MCF 10A (cell line): ENCODE measurements at places on chromosomes 7 and 10. TPM values are rescaled to one million over a fixed set of nuclear protein-coding genes. Genes with fewer than 3 reads are reported as not detected.

Gene ACADSB
- 11.9 and 15.7 TPM in 2 replicates for total RNA-seq

DNA sequence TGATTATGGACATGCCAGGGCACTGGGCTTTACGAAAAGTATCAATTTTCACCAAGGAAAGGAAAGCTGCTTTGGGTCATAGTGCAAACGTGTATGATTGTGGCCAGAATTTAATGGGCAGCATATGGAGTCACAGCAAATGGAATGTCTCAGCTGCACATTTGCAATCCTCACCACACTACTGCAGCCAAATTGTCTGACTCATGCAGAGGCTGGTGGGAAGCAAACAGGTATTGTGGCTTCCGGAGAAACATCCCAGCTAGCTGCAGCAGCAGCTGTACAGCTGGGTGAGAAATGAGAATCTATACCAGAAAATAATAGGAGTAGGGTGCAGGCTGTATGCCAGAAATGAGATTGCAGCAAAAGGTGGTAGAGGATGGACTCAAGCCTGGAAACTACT is 374.7 kb upstream of the VWC2 start:
- peak overlapping the region; percentile 5 for H3K27ac ChIP-seq
- no peak overlapping the region for H3K4me3 ChIP-seq
- DNase-seq, result peak; percentile 69

GRCh38 chr7:73520673-73521635 is 1.1 kb downstream of the BAZ1B start:
- DNase-seq, result peak; percentile 16
- H3K27ac ChIP-seq, result peak overlapping the region; percentile 91
- no peaks in the 10 kb centered on the region for H3K27me3 ChIP-seq

DNA sequence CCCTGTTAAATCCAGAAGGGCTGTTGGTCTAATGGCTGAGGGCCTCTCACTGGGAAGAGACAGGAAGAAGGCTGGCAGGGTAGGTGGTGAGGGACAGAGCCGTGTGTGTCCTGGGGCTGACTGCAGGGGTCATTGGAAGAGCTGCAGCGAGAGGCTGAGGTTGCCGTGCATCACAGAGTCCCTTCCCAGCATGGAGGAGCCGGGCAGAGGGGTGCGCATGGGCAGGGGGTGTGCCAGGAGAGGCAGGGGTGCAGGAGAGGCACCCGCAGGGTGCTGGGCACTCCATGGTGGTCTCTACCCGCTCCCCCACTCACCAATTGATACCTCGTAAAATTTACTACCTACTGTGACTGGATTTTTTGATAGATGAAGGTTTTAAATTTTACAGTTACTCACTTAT is 124.3 kb downstream of the ACTR3B start:
- H3K27ac ChIP-seq, result no peak overlapping the region
- H3K4me1 ChIP-seq, result no peaks in the 10 kb centered on the region
- no peak for DNase-seq

DNA sequence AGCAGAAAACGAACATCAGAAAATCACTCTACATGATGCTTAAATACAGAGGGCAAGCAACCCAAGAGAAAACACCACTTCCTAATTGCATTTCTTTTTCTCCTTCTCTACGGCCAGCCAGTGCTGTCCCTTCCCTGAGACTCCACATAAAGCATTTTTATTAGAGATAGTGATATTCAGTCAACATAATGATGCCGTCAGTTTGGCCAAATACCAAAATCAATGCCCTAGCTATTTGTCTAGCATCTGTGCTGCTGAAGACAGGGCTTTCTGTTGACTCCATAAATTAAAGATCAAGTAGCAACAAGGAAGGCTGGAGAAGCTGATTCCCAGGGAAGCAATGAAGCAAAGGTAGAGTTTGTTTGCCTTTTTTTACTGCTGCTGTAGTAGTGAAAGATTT is 1024.9 kb downstream of the REEP3 start:
- no peak overlapping the region for H3K4me3 ChIP-seq
- no peak for DNase-seq
- no peak overlapping the region for H3K27ac ChIP-seq

Gene EFCAB10
- not detected in 2 replicates for total RNA-seq

DNA sequence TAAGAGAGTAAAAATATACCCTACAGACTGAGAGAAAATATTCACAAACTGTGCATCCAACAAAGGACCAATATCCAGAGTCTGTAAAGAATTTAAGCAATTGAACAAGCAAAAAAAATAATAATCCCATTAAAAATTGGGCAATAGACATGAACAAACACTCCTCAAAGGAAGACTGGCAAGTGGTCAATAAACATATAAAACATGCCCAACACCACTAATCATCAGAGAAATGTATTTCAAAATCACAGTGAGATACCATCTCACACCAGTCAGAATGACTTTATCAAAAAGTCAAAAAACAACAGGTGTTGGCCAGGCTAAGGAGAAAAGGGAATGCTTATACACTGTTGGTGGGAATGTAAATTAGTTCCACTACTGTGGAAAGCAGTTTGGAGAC is 21.9 kb upstream of the ZNF804B start:
- H3K27ac ChIP-seq, result no peak overlapping the region
- H3K36me3 ChIP-seq, result no peaks in the 10 kb centered on the region
- H3K4me1 ChIP-seq, result no peaks in the 10 kb centered on the region
- H3K4me3 ChIP-seq, result no peak overlapping the region
- no peak for DNase-seq

Gene INHBA
- total RNA-seq, result 10.0 and 14.3 TPM in 2 replicates

DNA sequence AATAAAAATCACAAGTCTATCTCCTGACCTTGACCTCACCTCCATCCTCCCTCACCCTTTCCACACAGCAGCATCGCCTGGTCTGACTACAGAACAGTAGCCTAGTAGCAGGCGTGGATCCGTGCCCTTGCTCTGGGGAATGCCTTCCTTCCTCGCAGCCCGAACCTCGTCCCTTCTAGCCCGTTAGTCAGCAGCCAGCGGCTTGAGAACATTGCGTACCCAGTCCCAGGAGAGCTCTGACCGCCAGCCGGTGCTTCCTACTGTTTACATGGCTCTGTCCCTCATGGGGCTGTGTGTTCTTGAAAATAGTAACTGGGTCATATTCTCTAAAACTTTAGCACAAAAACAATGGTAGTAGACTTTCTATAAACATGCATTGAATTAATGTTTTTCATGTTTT is 682.7 kb upstream of the IGFBP3 start:
- H3K4me3 ChIP-seq, result no peak overlapping the region
- peak; percentile 23 for DNase-seq
- no peaks in the 10 kb centered on the region for H3K27me3 ChIP-seq
- H3K27ac ChIP-seq, result no peak overlapping the region
- H3K36me3 ChIP-seq, result no peaks in the 10 kb centered on the region
- peaks cover 5% of the 10 kb centered on the region for H3K4me1 ChIP-seq
